ENCODE measurements at places on chromosomes 4 and X. TPM values are rescaled to one million over a fixed set of nuclear protein-coding genes. Genes with fewer than 3 reads are reported as not detected.

GRCh38 chrX:133586443-133586842, 171.2 kb upstream of the GPC4 start:
- DNase-seq = no peak

GRCh38 chrX:17654116-17654515, 83.2 kb upstream of the SCML1 start:
- no peak for DNase-seq

DNA sequence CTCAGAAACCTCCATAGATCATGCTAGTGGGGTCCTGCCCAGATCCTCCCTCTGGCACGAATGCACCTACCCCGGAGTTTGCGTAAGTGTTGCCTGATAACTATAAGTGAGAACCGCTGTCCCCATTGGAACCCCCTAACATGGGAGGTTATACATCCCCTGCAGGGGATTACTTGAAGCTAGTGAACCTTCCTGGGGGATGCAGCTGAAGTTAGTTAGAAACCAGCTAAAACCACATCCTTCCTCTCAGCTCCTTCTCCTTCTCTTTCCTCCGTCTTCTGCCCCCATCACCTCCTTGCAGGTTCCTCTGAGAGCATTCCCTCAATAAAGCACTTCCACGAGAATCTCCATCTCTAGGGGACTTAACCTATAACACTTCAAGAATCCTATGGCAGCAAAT, 95.0 kb downstream of the ZNF827 start:
- no peak for DNase-seq

The TLL1 gene
- polyA plus RNA-seq = 2.5 TPM

The SPANXD gene
- 0.09 TPM for polyA plus RNA-seq

The L1CAM gene
- 59.9 TPM for polyA plus RNA-seq
